AG08395 (cell line): ENCODE measurements at places on chromosomes 13 and 19.

- peak; percentile 91 for DNase-seq
These were observed 89.8 kb downstream of the ZNF557 start for GRCh38 chr19:7159105-7159933.

GRCh38 chr19:44809577-44810233 is 802 bp downstream of the BCAM start:
- no peak for DNase-seq

- DNase-seq: no peak
These were observed 334.2 kb downstream of the DNAJC15 start for GRCh38 chr13:43357564-43357963.

GRCh38 chr13:35917942-35918645 is 213.1 kb downstream of the DCLK1 start:
- DNase-seq: peak; percentile 44

GRCh38 chr13:74061926-74062595 is 72.1 kb downstream of the KLF12 start:
- DNase-seq: peak; percentile 21

GRCh38 chr13:45576466-45576865 is 39.1 kb downstream of the ERICH6B start:
- no peak for DNase-seq

GRCh38 chr13:24777171-24777570 is 13.2 kb downstream of the RNF17 start:
- DNase-seq: no peak

GRCh38 chr13:99363949-99364348 is 56.8 kb upstream of the GPR183 start:
- no peak for DNase-seq

DNA sequence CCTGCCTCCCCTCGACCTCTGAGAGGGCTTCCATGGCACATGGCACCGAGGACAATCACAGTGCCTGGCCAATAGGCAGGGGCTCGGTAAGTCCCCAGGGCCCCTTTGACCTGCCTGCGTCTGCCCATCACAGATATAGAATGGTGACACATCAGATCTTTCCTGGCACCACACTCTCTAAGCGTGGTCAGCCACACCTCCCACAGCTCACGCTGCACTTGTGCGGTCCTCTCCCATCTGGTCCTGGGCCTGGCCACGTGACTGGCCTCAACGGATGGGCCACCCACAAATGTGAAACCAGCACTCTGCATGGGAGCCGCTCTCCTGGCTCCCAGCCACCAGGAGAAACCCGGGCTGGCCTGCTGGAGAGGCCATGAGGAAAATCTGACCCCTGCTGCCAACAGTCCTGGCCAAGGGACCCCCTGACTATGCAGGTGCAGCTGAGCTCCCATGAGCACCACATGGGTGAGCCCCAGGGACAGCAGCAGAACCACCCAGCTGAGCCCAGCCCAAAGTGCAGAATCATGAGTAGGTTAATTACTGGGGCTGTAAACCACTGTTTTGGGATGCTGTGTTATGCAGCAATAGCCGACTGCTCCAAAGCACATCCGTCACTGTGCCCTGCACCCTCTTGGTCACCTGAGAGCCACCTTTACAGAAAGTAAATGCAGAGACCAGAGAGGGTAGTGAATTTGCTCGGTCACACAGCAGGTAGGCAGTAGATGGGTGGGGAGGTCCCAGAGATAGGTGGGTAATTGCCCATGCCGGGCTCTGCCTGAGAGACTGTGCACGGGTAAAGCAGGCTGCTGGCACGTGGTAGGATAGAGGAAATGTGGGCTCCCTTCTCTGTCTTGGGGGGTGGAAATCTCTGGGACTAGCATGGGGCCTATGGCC is 9.7 kb upstream of the MEF2B start:
- no peak for DNase-seq

GRCh38 chr19:55080121-55080967 is 4.7 kb downstream of the EPS8L1 start:
- DNase-seq: peak; percentile 79

GRCh38 chr19:47075179-47075810 is 26.9 kb upstream of the TMEM160 start:
- no peak for DNase-seq

GRCh38 chr13:33139780-33140535 is 123.7 kb downstream of the KL start:
- DNase-seq: no peak

DNA sequence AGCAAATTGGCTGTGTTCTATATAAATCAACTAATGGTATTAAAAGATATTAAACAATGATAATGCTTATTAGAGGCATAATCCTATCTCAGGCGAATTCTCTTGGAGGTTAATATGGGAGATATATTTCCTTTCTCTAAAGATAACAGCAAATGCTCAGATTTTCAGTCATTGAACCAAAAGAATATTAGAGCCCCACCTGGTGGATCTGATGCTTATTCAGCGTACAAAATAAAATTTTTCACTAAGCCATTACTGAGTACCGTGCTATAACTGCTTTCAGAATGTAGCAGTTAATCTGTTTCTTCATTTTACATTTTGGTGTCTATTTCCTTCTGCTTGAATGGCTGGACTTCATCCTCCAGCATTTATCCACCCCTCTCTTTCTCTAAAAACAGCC is 143.3 kb upstream of the IPO5 start:
- no peak for DNase-seq

- DNase-seq: no peak
These were observed 114.8 kb downstream of the SUCLA2 start for GRCh38 chr13:47886314-47886713.

- no peak for DNase-seq
These were observed 3.2 kb upstream of the POLR2E start for GRCh38 chr19:1098177-1099051.

GRCh38 chr13:59000770-59001169 is 1163.0 kb downstream of the DIAPH3 start:
- DNase-seq: no peak

DNA sequence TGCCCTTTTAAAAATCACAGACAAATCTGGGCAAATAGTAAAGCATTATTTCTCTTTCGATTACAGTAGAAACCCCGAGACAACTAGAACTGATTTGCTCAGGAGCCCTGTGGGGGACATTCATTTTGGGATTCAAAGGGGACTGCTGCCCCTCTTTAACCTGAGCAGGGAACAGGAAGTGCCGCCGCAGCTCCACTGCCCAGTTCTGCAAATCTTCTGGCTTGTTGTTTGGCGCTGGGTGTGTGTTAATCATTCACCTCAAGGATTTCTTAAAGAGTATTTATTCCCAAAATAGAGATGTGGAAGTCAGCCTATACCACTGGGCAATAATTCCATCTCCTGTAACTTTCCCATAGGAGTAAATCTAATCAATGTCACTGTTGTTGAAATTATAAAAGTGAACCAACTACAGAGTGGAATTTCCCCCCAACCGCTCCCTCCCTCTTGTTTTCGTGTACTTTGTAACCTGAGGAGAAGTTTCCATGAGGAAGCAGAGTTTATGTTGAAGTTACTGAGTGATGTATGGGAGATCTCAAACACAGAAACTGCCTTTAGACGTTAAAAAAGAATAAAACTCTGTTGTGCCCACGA is 515.8 kb downstream of the KLF12 start:
- no peak for DNase-seq

DNA sequence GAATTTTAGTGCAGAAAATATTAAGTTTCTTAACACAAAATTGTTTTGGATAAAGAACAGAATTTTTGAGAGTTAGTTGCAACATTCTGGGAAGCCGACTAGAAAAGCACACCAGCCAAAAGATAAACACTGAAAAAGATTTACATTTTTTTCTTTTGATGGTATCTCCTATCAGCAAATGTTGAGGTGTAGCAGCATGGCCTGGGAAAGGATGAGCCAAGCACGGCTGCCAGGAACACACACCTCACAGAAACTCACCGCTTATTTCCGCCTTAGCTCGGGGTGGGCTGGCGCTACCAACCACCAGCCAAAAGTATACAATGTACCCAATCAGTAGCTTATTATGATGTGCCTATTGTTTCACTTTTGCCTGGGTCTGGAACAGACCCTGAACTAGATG is 134.7 kb downstream of the MIPEP start:
- DNase-seq: no peak

DNA sequence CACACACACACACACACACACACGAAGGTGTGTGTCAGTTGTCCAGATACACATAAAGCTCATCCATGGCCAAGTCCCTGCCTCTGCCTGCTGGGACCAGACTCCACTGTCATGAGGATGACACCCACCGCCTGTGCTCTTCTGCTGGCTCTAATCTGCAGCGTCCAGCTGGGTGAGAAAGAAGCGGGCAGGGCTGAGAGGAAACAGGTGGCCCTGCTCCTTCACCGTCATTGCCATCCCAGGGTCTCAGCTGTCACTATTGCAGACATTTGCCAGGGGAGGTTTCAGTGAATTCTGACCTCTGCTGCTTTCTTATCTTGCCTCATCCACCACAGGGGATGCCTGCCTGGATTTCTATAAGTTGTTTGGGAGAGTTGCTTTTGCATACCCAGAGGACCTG is 31.4 kb downstream of the SCGB2B2 start:
- DNase-seq: no peak

GRCh38 chr19:4456476-4456842 is 1.1 kb downstream of the UBXN6 start:
- DNase-seq: peak; percentile 55

- no peak for DNase-seq
These were observed 13.5 kb downstream of the WIZ start for GRCh38 chr19:15436012-15436825.

DNA sequence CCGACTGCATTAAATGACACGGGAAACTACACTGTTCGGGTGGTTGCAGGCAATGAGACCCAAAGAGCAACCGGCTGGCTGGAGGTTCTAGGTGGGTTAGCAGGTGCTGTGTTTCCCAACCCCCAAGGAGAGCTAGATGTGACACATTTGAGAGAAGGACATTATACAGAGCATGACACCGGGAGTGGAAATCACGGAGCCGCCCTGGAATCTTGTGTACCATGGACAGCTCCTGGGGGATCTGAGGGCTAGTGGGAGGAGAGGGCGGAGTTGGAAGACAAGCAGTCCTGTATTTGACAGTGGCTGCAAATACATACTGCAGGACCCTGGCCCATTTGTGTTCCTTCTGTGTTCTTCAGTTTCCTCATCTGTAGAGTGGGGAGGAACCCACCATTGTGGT is 2.3 kb downstream of the CEACAM18 start:
- no peak for DNase-seq
